CD4-positive, alpha-beta T cell treated with Interferon alpha-2 for 1 hour (primary cell): ENCODE measurements at places on chromosomes 7 and 10.

DNA sequence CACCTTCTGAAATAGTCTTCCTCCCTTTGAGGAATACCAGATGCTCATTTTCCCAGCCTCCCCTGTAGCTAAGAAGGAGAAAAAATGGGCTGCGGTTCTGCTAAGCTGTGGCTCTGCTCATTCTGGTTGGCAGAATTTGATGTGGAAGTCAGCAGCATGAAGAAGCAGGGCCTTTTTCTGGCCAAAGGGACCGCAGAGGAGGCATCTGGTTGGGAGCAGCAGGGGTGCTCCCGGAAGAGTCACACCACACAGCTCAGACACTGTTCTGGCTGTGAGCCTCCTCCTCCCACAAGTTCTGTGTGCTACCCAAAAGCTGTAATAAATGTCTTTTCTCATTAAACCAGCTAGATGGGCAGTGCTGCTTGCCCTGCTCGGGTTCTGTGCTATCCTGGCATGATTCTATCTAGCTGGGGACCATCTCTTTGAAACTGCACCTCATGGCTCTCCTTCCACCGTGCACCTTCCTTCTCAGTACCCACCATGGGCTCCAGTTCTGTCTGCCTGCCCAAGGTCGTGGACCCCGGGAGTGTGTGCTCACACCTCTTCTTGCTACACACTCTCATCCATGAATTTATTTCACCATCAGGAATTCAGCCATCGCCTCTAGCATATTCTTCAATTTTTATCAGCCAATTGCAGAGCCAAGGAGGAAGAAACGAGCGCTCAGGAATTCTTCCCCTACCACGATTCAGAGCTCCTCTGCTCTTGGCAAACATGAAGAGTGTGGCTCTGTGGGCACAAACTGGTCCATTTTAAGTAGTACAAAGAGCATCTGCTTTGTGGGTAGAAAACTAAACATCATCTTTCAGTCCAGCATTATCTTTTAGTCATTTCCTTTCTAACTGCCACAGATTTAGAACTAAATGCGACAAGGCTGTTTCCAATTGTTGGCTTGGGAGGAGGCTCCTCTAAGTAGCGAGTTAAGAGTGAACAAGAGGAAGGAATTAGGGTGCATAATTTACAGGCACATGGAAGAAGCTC lies 76.9 kb downstream of the FAM171A1 start:
- no peak for DNase-seq

- DNase-seq = no peak
Observed at GRCh38 chr7:116698396-116698795, 26.4 kb downstream of the MET start.

GRCh38 chr10:116826803-116827202 lies 22.5 kb upstream of the ENO4 start:
- no peak for DNase-seq

DNA sequence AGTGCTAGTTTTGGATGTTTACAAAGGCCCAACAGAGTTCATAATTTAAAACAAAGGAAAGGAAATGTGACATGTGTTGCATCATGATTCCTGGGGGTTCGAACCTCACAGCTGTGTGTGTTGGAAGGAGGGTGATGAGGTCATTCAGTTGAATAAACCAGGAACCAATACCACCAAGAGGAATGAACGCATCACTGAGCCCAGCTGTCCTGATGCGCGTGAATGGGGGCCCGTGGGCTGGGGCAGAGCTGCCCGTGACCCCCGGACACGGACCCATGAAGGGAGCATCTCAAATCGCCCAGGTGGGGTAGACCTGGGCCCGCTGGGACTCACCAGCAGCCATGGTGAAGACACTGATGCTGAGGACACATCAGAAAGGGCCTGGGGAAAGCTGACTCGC lies 33.0 kb downstream of the BRI3 start:
- DNase-seq = no peak

- no peak for DNase-seq
Observed at GRCh38 chr7:2511769-2512168, 7.8 kb upstream of the LFNG start.
